Occipital lobe (tissue), 3 donors: ENCODE measurements at places on chromosomes 13 and 19.

DNA sequence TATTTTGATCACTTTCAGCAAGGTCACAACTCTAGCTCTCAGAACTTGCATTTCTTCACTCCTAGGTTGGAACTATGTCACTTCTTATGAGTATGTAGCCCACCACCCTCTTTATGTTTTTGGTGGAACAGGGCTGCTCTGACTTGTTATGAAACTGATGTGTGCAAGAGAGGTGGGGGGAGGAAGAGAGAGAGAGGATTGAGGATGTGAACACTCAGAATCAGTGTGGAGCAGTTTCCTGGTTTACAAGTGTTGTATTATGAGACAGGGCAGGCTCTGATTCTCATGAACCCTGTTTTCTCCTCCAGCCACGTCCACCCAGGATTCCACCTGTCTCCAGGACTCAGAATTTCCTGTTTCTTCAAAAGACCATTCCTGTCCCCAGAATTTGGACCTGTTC lies 16.1 kb downstream of the ZNF317 start:
- DNase-seq, result no peak

DNA sequence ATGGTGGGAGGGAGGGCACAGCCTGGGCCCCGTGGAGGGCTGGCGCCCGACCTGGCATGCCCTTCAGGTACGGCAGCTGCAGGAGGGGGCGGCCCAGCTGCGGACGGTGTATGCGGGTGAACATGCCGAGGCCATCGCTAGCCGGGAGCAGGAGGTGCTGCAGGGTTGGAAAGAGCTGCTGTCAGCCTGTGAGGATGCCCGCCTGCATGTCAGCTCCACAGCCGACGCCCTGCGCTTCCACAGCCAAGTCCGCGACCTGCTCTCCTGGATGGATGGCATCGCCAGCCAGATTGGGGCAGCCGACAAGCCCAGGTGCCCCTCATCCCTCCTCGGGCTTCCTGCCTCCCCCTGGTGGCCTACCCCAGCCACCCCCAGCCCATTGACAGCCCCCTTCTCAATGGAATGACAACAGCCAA lies 16.6 kb upstream of the SHKBP1 start:
- DNase-seq, result no peak

- DNase-seq, result no peak
These were observed 29.0 kb upstream of the SLITRK6 start for GRCh38 chr13:85828094-85828684.

- no peak for DNase-seq
These were observed 15.8 kb downstream of the RAB3D start for GRCh38 chr19:11323601-11324078.

- no peak for DNase-seq
These were observed 35.6 kb downstream of the CCDC169 start for GRCh38 chr13:36261976-36262375.

DNA sequence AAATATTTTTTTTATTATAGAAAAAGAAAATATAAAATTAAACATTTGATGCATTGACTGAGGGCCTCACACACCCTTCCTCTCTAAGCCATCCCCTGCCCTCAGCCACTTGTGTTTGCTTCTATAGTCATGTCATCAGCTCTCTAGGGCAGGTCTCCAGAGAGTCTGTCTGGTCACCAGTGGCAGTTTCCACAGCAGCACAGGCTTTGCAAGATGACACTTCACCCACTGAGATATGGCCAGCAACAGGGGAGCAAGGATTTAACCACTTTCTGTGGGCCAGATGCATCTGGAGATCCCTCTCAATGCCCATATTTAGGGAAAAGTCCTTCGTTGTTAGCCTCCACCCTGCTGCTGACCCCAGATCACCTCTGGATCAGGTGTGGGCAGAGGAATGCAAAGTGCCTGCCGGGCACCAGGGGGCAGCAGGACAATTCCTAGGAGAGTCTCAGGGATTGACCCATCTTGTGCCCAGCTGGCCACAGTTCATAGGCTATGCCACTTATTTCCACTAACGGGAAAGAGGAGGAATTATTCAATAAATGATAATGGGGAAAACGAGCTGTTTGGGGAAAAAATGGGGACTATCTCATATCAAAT lies 4.8 kb downstream of the ABCC4 start:
- DNase-seq, result no peak

- DNase-seq, result no peak
These were observed 17.5 kb upstream of the PROZ start for GRCh38 chr13:113140677-113141600.

GRCh38 chr19:7115721-7116120 lies 46.2 kb downstream of the ZNF557 start:
- peak; percentile 32 for DNase-seq

DNA sequence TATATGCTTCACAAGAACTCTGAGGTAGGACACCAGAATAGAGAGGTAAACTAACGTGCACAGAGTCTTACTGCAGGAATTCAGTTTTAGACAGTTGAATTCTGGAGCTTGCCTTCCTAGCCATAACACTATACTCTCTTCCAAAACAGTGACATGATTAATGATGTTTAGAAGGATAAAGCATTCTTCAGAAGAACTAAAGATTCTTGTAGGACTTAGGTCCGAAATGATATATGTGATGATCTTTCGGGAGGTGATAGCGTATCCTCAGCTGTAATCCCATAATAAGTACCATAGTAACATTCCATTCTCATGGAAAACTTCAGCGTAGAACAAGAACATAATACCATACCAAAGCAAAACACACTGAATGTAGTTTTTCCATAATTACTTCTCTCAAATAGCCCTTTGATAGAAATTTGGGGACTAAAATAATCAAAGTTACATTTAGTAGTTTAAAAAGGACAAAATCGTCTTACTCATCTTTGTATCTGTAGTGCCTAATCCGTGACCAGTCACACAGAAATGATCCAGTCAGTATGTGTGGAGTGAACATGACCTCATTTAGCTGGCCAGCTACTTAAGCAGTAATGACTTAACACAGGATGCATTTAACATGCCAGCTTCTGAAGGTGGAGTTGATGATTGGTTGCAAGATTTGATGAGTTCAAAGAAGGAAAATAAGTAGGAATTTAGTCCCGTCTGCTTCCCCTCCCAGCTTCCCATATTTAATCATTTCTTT lies 38.4 kb downstream of the PIBF1 start:
- no peak for DNase-seq

- DNase-seq, result no peak
These were observed 26.7 kb downstream of the RCBTB2 start for GRCh38 chr13:48506092-48506701.

DNA sequence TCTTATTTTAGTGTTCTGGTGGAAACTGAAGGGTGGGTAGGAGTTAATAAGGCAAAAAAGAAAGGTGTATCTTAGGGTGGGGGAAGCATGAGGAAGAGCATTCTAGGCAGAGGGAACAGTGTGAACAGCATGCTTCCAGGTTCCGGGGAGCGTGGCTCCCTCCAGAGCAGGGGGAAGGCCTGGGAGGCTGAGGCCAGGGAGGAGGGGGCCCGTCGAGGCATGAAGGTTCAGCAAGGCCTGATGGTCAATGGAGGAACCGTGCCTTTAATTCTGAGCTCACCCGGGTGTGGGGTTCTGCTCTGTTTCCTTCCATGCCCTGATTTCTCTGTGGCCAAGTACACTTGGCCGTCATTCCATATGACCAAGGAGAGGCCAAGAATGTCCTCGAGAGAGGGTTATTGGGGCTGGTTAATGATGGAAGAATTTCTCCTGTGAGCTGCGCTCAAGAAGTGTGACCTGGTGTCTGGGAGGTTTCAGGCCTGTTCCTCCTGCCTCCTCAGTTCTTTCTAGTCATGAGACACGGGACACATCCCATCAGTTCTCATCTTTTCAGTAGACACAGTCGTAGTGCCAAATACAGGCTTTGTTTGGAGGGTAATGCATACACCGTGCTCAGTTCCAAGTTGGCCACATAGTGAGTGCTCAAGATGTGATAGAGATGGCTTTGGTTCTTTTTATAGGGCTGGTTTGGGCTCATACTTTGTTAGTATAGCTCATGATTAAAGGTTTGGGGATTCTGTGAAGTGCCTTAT lies 73.6 kb downstream of the SIPA1L3 start:
- no peak for DNase-seq

- DNase-seq, result no peak
These were observed 44.3 kb downstream of the BBC3 start for GRCh38 chr19:47186446-47187334.

- DNase-seq, result no peak
These were observed 354.9 kb downstream of the FOXO1 start for GRCh38 chr13:40311356-40312101.

DNA sequence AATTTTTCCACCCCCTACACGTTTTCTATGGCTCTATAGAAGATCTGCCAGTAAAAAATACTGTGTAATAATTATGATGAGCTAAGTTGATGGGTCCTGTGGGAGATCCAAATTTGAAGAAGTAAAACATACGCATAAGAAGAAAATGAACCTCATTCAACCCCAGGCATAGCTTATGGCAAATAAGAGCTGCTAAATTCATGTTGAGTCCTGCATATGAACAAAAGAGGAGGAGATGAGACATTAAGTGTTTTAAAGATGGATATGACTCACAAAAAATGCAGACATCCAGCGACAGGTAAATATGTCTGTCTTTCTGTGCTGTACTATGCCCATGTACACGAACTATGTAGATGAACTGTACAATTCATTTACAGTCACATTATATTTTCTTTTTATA lies 101.9 kb downstream of the LIG4 start:
- no peak for DNase-seq

GRCh38 chr19:38059897-38060296 lies 152.9 kb downstream of the SIPA1L3 start:
- no peak for DNase-seq

DNA sequence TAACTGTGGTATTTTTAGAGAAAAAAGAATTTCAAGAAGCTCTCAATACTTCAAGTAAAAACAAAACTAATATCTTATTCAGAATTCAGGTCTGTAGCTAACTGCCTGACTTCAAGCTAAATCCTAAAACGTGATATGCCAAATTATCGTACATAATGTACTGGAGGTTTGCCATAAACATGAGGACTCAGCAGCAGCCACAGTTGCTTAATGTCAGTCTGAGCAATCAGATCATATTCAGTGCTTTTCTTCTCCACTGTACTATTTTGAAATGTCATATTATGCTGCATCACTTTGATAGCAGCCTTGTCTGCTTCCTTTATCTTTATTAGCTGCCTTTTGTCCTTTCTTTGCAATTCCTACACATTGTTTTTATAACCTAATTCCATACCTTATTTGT lies 265.1 kb upstream of the EDNRB start:
- no peak for DNase-seq

- no peak for DNase-seq
These were observed 329.9 kb downstream of the FOXO1 start for GRCh38 chr13:40336228-40337221.

- no peak for DNase-seq
These were observed 112.5 kb upstream of the SLC7A1 start for GRCh38 chr13:29707876-29708543.

DNA sequence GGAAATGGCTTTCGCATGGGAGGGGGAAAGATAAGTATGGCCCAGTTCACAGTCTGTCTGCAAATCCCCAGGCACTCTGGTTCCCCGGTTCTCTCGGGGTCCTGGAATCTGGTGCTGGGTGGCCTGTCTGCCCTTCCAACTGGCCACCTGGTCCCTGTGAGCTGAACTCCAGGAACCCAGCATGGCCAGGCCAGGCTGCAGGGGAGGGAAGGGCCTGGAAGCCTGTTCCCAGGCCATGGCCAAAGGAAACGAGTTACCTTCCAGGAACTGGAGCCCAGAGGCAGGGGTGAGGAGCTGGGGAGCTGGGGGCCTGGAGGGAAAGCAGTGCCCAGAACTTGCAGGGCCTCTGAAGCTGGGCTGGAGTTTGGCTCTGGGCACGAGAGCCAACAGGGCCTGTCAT lies 19.1 kb upstream of the PNMA8C start:
- DNase-seq, result no peak

DNA sequence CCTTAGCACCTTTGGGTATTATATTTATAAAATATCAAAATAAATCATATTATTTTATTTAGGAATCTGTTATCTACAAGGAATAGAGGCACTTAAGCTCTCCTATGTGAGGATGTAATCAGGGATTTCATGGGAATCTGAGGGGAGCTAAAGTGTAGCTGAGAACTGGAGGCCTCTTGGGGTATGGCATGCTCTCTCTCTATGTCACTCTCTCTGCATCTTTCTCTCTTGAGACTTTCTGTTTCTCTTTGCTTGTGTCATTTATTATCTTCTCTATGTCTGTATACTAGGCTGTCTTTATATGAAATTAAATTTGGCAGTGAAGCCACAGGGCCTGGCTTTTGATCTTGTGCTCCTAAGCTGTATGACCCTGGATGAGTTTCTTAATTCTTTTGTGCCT lies 37.7 kb upstream of the SCEL start:
- DNase-seq, result no peak

DNA sequence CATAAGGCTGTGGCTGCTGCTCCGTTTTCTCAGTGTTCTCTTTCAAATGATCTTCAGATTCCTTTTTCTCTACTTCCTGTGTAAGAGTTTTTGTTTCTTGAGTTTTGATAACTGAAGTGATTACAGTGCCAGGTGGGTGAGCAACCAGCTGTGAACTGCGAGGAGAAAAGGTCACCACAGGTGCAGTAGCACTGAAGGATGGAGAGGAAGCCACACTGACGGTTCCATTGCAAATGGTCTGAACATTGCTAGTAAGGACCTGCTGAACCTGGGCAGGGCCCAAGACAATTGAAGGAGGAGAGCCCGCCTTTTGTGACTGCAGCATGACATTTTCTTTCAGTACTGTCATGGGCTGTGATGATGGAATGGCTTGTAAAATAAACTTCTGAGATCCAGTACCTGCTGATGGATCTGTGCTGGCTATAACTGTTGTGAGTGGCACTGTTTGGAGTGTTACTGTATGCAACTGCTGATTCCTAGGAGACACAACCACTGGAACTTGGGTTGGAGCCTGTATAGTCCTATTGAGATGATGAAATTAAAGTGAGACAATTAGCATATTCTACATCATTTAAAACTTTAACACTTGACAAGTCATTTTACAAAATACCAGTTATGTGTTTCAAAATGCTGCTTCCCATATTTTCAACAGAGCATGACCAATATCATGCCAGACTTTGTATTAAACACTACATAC lies 85.5 kb downstream of the ELF1 start:
- no peak for DNase-seq

GRCh38 chr13:43196086-43196621 lies 172.8 kb downstream of the DNAJC15 start:
- no peak for DNase-seq

GRCh38 chr19:56748378-56748777 lies 76.8 kb upstream of the ZNF835 start:
- no peak for DNase-seq

- peak; percentile 10 for DNase-seq
These were observed 933.1 kb downstream of the DIAPH3 start for GRCh38 chr13:59230484-59231264.
